NCI-H446 treated with DMSO at 0.1 percent for 48 hours (cell line): ENCODE measurements at places on chromosomes 4 and X.

DNA sequence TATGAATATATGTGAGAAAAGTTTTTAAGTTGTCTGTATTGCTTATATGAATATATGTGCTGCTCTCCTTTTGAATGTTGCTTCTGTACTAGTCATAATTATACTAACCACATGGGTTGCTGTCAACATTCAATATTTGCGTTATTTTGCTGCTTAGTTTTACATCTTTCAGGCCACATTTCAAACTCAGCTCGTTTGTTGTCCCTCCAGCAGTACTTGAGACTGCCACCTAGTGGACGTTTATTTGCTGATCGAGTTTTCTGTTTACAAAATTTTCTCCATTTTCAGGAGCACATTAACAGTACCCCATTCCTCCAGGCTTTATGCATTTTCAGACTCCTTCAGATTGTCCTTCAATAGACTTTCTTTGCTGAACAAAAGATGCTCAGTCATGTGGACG, 75.8 kb downstream of the NUDT11 start:
- no peak for DNase-seq

GRCh38 chr4:89162987-89163386, 51.7 kb downstream of the TIGD2 start:
- no peak for DNase-seq

DNA sequence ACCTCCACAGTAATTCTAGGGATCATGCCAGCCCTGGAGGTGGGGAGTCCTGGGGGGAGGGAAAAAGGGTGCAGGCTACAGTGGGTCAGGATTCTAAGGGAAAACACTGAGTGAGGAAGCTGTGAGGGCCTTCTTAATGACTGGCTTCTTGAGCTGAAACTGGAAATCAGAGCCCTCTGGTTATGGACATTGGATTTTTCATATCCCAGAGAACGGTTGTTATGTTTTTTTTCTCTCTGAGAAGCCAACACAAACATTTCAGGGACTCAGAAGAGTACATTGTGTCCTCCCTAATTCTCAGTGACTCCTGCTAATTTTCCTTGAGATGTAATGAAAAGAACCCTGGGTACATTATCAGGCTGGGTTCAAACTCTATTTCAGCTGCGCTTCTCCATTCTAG, 162.4 kb upstream of the PRDX4 start:
- DNase-seq, result no peak

DNA sequence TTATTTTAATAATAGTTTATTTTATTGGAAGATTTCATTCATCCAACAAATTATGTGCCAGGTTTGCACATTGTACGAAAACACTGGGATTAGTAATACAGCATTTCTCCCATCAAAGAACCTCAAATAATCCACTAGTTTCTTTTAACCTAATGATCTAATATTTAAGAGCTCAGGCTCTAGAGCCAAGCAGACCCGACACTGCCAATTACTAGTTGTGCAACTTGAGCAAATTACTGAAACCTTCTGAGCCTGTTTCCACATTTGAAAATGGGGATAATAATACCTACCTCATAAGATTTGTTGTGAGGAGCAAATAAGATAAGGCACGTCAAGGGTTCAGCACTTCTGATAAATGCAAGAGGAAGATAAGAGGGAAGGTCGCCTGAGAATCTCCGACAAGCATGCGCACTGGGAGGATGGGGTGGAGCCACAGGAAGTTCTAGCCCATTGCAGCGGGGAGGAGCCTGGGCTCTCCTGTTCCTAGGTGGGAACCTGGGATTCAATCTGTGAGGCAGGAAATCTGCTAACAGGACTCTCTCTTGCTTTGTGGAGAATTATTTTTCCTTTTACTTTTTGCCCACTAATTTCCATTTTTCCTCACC, 141.5 kb upstream of the SMAD1 start:
- no peak for DNase-seq

DNA sequence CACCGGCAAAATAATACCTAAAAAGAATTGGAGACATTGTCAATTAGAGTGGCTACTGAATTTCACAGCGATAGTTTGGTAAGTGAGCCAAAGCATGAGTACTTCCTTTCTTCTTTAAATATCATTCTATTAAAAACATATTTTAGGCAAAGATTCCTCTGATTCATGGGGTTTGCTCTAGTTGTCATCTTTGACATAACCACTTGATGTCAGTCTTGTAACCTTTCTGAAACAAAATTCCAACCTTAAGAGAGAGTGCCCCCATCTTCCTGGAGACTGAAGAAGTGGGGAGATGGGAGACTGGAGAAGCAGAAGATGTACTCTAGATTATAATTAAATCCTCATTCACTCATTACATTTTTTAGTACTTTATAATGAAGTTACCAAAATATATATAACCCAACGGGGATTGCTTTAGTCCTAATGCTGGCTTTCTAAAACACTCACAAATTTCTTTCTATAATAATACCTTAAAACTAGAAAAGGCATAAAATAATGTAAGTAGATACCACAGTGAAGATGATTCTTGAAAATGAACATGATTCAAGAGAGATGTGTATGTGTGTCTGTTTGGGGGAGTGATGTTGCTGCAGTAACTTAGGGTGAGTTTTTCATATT, 96.4 kb downstream of the EMCN start:
- peak; percentile 34 for DNase-seq
